ENCODE measurements at places on chromosomes 12 and 14.

DNA sequence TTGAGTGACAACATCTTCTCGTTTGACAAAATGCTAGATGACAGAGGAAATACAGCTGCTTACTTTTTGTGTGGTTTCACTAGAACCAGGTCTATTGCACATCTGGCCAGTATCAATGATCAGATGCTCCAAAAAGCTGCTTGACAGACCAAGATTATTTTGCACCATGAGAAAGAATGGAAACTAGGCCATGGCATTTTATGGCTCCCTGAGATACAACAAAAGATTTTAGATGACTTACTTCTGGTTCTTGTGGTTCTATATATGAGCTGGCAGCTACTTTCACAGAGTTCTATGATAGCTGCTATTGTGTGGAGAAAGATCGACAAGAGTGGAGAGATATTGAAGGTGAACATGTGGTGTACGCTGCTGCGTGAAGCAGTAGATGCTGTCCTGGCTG is 25.9 kb upstream of the PPFIBP1 start:
- DNase-seq = no peak

GRCh38 chr12:123713398-123713797 is 1.2 kb downstream of the ATP6V0A2 start:
- no peak for DNase-seq

GRCh38 chr12:121287267-121287954 is 9.1 kb downstream of the CAMKK2 start:
- no peak for DNase-seq

DNA sequence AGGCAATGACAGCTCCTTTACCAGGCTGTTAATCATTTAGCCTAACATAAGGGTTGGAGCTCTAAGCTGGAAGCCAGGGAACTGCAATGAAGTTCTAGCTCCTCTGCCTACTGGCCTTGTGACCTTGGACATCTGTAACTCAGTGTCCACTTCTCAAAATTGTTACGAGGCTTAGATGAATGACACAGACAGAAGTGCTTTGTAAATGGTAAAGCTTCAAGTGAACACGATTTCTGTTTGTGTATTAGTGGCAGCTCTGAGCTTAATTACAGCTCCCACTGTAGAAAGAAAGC is 122.8 kb downstream of the EML1 start:
- DNase-seq = no peak

GRCh38 chr14:53409969-53410368 is 256.8 kb upstream of the DDHD1 start:
- DNase-seq = no peak

DNA sequence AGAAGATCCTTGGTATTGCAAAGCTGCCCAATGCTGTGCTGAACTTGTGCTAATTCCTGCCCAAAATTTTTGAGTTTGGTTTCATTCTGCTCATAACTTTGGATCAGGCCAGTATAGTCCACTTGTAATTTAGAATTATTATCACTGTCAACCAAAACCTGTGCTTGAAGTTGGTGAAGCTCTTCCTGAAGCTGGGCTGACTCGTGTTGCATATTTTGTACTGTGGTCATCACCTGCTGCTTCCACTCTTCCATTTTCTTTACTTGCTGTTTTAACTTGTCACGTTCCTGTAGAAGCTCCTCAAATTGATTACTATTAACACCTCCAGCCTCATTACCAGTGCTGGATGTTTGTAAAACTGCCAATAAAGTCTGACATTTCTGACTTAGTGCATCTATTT is 35.8 kb downstream of the TRIP11 start:
- DNase-seq = no peak

DNA sequence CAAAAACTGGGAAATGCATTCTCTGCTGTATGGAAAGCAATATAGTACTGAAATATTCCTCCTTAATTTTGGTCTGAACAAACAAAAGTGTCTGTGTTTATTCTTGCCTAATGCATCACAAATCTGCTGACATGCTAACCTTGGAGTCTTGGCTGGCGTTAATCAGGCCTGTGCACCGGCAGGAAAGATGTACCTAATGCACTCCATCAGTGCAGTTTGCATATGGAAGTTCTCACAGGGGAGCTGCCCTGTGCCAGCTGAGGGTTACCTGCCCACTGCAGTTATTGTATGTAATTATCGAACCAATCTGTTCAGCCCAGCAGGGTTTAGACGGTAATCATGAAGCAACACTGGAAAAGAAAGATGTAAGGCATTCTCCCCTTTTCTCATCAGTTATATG is 76.9 kb downstream of the VRK1 start:
- DNase-seq = no peak

DNA sequence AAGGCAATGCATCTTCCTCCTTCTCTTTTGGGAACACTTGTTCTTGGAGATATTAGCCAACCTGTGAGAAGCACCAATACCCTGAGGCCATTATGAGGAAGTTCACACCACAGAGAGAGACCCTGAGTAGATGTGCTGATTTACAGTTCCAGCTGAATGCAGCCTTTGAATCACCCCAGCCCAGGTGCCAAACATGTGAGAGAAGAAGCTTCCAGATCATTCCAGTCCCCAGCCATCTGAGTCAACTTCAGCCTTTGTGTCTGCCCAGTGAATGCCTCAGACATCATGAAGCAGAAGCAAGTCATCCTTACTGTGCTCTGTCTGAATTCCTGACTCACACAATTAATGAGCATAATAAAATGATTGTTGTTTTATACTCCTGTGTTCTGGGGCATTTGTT is 25.1 kb downstream of the C12orf42 start:
- no peak for DNase-seq

DNA sequence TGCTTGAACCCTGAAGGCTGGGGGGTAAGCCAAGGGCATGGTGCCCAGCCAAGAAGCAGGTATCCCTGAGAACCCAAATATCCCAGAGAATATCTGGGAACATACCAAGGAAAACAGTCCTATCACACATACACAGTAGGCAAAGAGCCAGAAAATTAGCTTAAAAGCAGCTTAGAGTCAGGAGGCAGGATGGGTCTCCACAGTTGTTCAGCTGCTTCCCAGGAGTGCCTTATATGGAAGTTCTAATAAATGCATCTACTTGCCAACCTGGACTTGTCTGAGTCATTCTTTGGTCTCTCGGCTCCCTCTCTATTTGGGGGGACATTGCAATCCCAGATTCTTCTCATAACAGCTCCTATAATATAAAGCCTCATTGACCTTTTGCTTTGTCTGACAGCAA is 9.0 kb upstream of the GPR135 start:
- DNase-seq = no peak

- no peak for DNase-seq
Observed at GRCh38 chr12:57142727-57143126, 4.7 kb downstream of the LRP1-AS start.

DNA sequence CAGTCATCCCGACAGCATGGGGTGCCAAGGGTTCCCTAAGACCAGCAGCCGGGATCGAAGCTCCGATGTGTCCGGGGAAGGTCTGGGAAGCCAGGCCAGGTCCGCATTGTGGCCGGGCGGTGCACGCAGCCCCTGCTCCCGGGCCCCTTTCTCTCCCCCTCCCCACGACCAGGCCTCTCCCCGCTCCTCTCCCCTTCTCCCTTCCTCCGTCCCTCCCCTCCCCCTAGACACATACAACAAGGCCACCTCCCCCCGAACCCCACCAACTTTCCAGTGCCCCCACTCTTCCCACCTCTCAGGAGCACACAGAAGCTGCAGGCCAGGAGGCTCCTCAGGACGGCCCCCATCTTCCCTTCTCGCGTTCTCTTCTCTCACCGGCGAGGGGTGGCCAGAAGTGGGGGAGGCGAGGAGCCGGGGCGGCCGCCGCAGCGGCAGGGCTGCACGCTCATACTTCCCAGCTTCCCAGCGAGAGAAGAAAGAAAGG is 413 bp downstream of the LRP6 start:
- DNase-seq = no peak

DNA sequence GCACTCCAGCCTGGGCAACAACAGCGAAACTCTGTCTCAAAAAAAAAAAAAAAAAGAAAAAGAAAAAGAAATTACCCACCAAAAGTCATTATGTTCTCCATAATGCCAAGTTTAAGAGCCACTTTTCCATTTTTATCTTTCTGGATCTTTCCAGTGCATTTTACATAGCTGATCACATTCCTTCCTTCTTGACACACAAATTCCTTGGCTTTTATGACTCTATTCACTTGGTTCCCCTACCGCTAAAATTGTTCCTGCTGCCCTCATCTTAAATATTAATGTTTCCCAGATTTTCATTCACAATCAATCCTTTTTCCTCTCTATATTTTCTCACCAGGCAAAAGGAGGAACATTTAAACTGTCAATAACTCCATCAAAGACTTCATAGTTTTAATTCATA is 20.2 kb downstream of the KLHL28 start:
- DNase-seq = no peak

DNA sequence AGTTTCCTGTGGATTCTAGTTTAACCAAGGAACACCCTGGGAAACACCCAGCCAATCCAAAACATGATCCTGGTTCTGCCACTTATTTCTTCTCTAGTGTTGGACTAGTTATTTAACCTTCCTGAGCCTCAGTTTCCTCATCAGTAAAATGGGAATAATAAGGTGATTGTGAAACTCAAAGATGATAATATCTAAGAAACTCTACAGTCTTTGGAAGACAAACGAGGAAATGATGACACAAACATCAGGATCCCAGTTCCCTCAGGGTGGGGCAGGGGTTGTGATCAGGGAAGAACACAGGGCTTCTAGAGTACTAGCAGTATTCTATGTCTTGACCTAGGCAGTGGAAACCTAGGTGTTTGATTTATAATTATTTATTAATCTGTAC is 18.1 kb upstream of the TMEM106C start:
- DNase-seq = no peak

GRCh38 chr14:94125659-94126418 is 3.6 kb downstream of the IFI27L2 start:
- no peak for DNase-seq

DNA sequence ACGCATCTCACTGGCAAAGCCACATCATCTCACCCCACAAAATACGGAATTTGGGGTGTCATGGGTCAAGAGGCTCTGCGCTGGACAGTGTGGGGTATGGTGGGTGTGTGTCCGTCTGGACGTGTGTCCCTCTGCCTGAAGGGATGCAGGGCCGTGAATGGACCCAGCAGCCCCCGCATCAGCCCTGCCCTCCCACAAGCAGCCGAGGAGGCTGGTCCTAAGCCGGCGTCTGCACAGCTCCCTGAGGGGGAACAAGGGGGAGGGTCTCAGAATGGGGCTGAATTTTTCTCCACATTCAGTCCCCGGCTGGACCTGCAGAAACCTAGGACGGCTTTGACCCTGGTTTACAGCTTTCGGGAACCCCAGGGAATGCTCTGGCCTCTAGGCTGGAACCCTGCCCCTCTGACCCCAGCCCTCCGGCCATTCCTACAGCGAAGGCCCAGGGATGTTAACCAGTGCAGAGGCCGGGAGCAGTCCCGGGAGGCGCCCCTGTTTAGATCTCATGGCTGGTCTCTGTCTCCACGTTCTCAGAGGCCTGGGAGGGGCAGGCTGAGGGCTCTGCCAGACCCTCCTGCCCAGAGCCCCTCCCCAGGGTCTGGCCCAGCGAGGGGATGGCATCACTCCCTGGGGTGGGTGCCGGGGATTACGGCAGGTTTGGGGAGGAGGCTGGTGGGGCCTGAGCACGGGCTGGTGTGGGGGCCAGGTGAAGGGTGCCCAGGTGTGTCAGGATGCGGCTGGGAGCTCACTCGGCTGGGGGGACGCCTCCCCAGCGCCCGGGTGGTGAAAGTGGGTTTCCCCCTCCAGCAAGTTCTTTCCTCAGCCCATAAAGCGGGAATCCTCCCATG is 156.5 kb upstream of the C14orf180 start:
- no peak for DNase-seq

- DNase-seq = no peak
Observed at GRCh38 chr14:71339650-71340415, 432.6 kb downstream of the PCNX1 start.

GRCh38 chr14:102655137-102655536 is 62.7 kb downstream of the RCOR1 start:
- DNase-seq = no peak

DNA sequence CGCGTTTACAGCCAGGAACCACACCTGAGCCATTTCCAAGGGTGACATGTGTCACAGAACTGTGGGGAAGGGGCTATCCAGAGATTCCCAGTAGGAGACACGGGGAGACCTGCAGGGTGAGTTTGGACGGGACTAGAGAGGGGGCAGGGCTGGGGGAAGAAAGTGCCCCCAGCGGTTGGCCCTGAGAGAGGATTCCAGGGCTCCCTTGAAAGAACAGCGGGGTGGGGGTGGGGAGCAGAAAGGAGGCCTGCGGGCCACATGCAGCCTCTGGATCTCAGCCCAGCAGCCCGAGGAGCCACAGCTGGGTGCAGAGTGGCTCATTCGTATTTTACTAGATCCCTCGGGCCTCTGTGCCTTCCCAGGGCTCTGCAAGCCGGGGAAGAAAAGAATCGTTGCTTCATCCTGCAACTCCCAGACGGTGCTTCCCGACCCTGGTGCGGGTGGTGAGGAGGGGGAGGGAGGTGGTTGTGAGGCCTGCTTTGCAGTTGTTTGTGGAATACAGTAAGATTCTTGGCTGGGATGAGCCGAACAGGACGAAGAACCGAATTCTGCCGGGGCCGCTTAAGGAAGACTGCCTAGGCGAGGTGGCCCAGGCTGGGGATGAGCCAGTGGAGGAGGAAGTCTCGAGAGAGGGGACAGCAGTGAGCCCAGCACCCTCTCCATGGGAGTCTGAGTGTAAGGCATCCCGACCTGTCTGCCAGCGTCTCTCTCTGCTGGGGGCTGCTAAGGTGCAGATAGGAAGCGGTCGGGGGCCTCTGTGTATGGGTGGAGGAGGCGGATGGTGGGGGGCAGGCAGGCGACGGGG is 36.1 kb upstream of the ANKRD9 start:
- DNase-seq = peak; percentile 26

DNA sequence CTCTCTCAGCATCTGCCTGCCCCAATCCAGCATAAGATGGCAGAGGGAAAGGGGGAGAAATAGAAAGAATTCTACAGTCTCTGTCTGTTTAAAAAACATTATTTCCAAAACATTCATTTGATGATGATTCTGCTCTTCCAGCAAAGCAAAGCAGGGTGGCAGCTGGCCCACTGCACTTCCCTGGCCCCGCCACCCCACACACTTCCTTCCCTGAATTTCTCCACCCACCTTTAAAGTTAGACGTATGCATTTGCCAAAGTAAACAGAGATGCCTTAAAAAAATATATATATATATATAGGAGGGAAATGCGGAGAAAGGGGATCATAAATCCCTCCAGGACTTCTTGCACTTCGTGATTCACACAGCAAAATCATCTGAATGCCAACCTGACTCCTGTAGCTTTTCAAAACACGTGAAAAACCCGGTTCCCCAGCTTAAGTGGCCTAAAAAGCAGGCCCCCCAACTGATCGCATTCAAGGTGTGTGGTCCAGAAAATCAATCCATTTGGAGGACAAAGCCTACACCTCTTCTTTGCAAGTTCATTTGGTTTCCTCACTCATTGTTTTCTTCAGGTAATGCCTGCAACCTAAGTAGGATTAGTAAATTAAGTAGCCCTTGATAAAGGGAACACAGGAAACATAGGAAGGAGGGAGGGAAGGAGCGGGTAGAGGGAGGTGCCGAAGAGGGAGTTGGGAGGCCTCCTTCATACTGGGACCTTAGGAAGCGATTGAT is 68.8 kb downstream of the LLPH start:
- DNase-seq = no peak

- DNase-seq = no peak
Observed at GRCh38 chr14:32134448-32135097, 57.5 kb downstream of the ARHGAP5 start.
